A549 treated with CORT108297 at 1 μM for 4 hours (cell line): ENCODE measurements at places on chromosomes 5 and 9. TPM values are rescaled to one million over a fixed set of nuclear protein-coding genes. Genes with fewer than 3 reads are reported as not detected.

The TTC1 gene
- total RNA-seq, result 64.2 to 76.1 TPM (median 65.7 TPM) in 5 replicates

The MLANA gene
- total RNA-seq, result not detected in 5 replicates

The ANKDD1B gene
- total RNA-seq, result 0.05 to 0.09 TPM (median 0.05 TPM) in 3 of 5 replicates, not detected in the others

The ROR2 gene
- 0.83 to 2.0 TPM (median 1.8 TPM) in 5 replicates for total RNA-seq

The EGFLAM gene
- 0.06 TPM in 1 of 5 replicates, not detected in the others for total RNA-seq

The ENC1 gene
- total RNA-seq, result 8.9 to 12.0 TPM (median 9.8 TPM) in 5 replicates

The OLFML2A gene
- 16.2 to 24.8 TPM (median 20.4 TPM) in 5 replicates for total RNA-seq

The SAXO1 gene
- total RNA-seq, result not detected in 5 replicates

The EFNA5 gene
- 17.4 to 22.3 TPM (median 21.0 TPM) in 5 replicates for total RNA-seq

The DOCK2 gene
- total RNA-seq, result 1.3 to 4.0 TPM (median 2.9 TPM) in 5 replicates

The PCDH12 gene
- total RNA-seq, result 0.01 to 0.09 TPM (median 0.02 TPM) in 3 of 5 replicates, not detected in the others

The ICE1 gene
- total RNA-seq, result 18.0 to 24.5 TPM (median 22.5 TPM) in 5 replicates

The HAPLN1 gene
- total RNA-seq, result not detected in 5 replicates

The PCDHB9 gene
- total RNA-seq, result 0.02 to 0.09 TPM (median 0.06 TPM) in 4 of 5 replicates, not detected in the other

The ACER2 gene
- total RNA-seq, result 2.0 to 3.2 TPM (median 2.5 TPM) in 5 replicates

The CNTFR gene
- 0.07 to 0.13 TPM (median 0.11 TPM) in 5 replicates for total RNA-seq

The LRRC19 gene
- not detected in 5 replicates for total RNA-seq

The MOB3B gene
- 6.6 to 8.7 TPM (median 7.1 TPM) in 5 replicates for total RNA-seq
